ENCODE measurements at places on chromosomes 7 and 10.

GRCh38 chr10:110118891-110119621, 88.3 kb upstream of the MXI1 start:
- no peak for DNase-seq

GRCh38 chr10:22697800-22698199, 16.6 kb downstream of the PIP4K2A start:
- DNase-seq = no peak

GRCh38 chr10:87696922-87697745, 37.5 kb downstream of the PAPSS2 start:
- DNase-seq = no peak

- no peak for DNase-seq
Observed at GRCh38 chr10:30062090-30062489, 2.7 kb upstream of the JCAD start.

- DNase-seq = no peak
Observed at GRCh38 chr7:7122701-7123281, 59.6 kb upstream of the C1GALT1 start.

DNA sequence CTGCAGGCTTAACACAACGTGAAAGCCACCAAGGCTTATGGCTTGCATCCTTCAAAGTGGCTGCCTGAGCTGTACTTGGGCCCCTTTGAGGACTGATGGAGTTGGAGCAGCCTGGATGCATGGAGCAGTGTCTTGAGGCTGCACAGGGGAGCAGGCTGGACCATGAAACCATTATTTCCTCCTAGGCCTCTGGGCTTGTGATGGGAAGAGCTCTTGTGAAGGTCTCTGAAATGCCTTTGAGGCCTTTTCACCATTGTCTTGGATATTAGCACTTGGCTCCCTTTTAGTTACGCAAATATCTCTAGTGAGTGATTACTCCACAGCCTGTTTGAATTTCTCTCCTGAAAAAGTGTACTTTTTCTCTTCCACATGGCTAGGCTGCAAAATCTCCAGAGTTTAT, 201.2 kb upstream of the NPY start:
- DNase-seq = no peak
